ENCODE measurements at places on chromosomes 1 and 21. TPM values are rescaled to one million over a fixed set of nuclear protein-coding genes. Genes with fewer than 3 reads are reported as not detected.

OR2M3 gene
- total RNA-seq: not detected

CFHR4 gene
- total RNA-seq: not detected

TCHHL1 gene
- total RNA-seq: not detected

SPRR2F gene
- not detected for total RNA-seq

AQP10 gene
- total RNA-seq: not detected

TMEM269 gene
- 2.6 TPM for total RNA-seq

EPHA10 gene
- total RNA-seq: 0.54 TPM

IL19 gene
- total RNA-seq: not detected

LAMTOR5 gene
- total RNA-seq: 92.0 TPM

LCE1F gene
- not detected for total RNA-seq

HTR1D gene
- not detected for total RNA-seq

RCSD1 gene
- 7.1 TPM for total RNA-seq

PHF13 gene
- total RNA-seq: 14.1 TPM

NPHS2 gene
- not detected for total RNA-seq

KNCN gene
- total RNA-seq: not detected

CHI3L2 gene
- 25.7 TPM for total RNA-seq

LCK gene
- total RNA-seq: 4.0 TPM
